AG04450 (cell line): ENCODE measurements at places on chromosomes 5 and 9.

GRCh38 chr5:6652025-6652424 lies 18.8 kb downstream of the SRD5A1 start:
- DNase-seq: no peak

DNA sequence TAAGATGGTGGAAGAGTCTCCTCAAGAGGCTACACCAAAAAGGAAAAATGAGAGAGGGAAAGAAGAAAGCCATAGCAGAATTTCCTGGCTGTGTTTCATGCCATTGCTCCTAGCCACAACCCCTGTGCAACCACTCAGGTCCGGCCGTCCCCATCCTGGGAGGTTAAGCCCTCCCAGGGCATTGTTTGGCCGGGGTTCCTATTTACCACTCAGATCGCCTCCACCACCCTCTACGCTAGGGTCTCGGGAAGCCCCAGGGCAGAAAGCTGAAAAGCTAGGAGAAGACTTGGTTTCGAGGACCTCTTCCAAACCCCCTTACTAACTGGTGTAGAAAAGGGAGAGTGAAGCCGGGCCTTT lies 715 bp downstream of the RC3H2 start:
- no peak for DNase-seq

GRCh38 chr9:91275655-91276054 lies 86.1 kb downstream of the AUH start:
- no peak for DNase-seq

DNA sequence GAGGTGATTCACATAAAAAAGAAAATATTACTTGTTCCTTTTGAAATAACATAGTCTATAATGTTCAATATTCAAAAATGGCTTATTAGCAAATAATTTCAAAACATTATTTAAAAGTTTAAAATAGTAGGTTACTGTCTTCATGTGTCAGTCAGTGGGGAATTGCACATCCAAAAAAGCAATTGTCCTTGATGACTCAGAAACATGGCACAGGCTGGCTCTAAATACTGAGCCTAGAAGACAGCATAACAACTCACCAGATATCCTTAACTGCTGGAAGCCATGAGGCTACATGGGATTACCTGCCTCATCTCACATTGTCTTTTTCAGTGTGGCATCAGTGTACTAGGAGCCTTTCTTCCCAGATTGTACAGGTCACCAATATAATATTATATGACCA lies 439.5 kb upstream of the RGMB start:
- DNase-seq: no peak

DNA sequence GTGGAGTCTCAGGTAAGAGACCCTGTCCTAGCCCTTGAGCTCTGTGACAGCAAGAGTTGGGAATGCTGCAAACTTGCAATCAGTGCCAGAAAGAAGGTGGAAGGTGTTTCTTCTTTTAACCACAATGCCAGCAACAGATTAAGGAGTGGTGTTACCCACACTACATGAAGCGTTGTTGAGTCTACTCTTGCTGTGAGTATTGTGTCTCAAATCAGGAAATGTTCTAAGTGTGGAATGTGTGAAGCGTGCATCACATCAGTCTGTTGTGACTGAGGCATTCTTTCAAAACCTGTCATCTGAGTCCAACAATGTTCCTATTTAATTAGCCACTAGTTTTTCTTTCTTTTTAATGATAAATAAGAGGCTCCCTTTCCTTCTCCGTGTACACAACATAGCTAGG lies 2.9 kb upstream of the LURAP1L start:
- no peak for DNase-seq

DNA sequence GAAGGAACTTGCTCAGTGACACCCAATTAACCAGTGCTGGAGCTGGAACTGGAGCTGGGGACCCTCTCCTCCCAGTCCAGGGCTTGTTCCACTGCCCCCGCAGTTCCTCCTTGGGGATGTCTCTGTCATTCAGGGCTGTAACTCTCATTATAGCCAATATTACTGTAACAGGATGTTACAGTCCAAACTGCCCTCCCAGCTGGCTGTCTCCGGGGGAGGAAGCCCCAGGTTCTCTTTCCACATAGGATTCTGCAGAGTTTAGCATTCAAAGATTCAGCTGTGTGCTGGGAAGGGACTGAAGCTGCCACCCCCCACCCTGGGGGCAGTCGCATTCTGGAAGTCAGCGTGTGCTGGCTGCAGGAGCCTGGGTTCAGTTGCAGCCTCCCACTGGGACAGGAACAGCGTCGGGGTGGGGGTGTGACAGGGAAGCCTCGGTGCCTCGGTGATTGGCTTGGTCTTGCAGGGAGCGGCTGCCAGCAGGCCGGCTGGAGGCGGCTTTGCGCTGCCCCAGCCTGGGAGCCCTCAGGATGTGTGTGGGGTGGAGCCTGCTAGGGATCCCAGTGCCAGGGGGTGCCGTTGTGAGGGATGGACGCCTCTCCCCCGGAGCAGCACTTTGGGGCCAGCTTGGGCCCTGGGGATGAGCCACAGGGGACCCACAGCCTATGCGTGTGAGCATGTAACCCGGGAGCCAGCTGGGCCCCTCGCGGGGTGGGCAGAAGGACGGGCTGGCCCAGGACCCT lies 101.1 kb downstream of the RGS3 start:
- DNase-seq: no peak

GRCh38 chr9:136599811-136600660 lies 54.2 kb upstream of the NOTCH1 start:
- DNase-seq: no peak

DNA sequence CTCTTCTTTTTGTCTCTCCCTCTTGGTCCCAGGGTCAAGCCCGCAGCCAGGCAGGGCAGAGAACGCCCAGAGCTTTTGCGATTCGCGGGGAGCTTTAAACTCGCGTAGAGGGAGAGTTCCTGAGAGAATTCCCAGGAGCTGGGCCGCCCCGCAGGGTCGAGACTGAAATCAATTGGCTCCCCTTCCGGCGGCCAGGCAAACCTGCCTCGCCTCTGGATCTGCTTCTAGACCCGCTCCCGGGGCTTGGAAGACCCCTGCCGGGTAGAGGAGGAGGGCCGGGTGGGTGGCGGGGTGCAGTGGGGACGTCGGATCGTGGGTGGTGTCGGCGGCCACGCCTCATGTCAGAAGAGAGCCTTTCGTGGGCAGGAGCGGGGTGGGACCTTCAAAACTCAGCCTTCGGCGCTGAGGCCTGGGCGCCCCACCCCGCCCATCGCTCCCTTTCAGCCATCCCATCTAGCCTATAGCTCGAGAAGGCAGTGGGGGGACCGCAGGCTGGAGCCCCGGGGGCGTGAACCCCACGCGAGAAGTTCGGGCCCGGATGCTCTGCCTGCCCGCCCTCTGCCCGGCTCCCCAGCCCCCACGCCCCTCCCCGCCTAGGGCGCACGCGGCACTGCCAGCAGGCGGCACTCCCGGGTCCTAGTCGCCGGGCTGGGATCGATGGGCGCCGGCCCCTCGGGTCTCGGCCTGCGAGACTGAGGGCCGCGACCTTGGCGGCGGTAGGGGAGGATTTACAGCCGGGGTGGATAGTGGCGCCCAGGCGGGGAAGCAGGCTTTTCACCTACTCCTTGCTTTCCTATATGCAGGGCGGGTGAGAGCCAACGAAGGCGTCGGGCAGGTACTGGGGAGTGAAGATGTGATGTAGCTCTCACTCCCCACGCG lies 6.1 kb downstream of the PRDM6 start:
- DNase-seq: no peak

GRCh38 chr9:127853312-127854183 lies 910 bp downstream of the ENG start:
- DNase-seq: no peak

- DNase-seq: no peak
Observed at GRCh38 chr5:40485021-40485998, 194.4 kb upstream of the PTGER4 start.

GRCh38 chr9:113541019-113541900 lies 77.7 kb downstream of the RGS3 start:
- DNase-seq: no peak

DNA sequence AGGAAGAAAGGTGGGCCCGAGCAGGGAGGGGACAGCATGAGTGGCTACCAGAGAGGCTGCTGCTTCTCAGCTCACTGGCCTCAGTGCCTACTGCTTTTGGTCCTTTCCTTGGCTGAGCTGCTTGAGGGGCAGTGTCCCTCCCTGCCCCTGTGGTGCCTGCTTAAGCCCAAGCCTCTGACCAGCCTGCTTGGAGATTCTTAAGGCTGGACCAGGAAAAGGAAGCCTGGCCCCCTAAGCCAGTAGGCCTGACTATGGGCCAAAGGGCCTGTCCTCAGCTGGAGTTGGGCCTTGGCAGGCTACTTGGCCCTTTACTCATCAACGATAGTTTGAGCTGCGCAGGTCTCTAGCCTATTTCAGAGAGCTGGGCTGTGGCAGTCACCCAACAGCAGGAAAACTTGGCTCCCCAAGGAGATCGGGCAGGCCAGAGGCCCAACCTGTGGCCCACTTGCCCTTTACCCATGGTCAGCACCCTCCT lies 24.9 kb downstream of the TCF7 start:
- DNase-seq: no peak

GRCh38 chr9:111320631-111321030 lies 9.4 kb downstream of the OR2K2 start:
- DNase-seq: no peak

DNA sequence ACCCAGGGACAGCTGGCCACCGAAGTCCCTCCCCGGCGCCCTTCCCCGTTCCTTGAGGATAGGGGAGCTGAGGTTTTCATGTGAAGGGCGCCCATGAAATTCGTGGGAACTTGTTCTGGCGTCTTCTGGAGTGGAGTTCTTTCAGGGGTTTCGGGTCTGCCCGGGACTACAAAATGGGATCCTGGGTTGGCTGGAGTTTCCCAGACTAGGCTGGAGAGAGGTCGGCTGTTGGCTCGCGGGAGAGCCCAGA lies 3.6 kb upstream of the RGMB start:
- DNase-seq: no peak

- no peak for DNase-seq
Observed at GRCh38 chr5:107808671-107809137, 138.0 kb upstream of the EFNA5 start.

- DNase-seq: peak; percentile 34
Observed at GRCh38 chr5:96026406-96027041, 64.9 kb upstream of the ELL2 start.

- DNase-seq: peak; percentile 27
Observed at GRCh38 chr5:55418994-55419968, 111.5 kb downstream of the MTREX start.

DNA sequence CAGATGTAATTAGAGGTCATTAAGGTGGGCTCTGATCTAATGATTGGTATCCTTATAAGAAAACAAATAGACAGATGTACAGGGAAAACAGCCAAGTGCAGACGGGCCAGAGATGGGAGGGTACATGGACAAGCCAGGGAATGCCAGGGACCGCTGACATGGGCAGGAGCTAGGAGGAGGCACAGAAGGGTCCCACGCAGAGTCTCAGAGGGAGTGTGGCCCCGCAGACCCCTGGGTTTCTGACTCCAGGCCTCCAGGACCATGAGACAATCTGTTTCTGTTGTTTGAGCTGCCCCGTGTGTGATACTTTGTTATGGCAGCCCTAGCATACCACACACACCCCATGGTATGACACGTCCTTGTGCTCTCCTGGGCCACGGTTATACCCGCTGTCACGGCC lies 29.1 kb downstream of the GADD45G start:
- no peak for DNase-seq

GRCh38 chr5:126398791-126399190 lies 24.4 kb upstream of the GRAMD2B start:
- DNase-seq: no peak

DNA sequence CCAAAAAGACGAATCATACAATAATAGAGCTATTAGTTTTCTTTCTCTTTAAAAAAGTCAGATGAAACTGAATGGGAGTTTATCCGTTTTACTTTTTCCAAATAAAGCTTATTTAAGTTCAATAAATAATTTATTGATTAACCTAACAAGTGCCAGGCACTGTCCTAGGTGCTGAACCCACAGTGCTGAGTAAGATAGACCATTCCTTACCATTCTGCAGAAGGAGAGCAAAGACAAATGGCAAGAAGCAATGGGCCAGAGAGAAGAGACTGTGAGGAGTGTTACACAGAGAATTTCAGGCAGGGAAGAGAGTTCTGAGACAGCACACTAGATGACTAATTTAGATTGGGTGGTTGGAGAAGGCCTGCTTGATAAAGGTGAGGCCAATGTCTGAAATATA lies 127.2 kb downstream of the AUH start:
- no peak for DNase-seq

DNA sequence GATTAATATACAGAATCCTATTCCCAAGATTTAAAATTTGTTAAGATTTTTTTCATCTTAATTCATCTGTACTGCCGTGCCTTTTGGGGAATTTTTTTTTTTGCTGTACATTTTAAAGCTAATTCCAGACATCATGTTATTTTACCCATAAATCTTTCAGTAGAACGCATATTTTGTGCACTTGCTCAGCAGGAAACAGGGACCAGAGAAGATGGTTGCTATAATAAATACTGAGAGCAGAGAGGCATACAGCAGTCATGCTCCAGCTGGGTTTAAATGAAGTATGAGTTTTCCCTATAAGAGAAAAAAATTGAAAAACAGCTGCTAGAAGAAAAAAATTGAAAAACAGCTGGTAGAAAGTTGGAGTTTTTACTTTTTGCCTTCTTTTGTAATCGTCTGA lies 196.9 kb upstream of the PUM3 start:
- DNase-seq: no peak

- no peak for DNase-seq
Observed at GRCh38 chr5:20554001-20554400, 566.0 kb upstream of the CDH18 start.

DNA sequence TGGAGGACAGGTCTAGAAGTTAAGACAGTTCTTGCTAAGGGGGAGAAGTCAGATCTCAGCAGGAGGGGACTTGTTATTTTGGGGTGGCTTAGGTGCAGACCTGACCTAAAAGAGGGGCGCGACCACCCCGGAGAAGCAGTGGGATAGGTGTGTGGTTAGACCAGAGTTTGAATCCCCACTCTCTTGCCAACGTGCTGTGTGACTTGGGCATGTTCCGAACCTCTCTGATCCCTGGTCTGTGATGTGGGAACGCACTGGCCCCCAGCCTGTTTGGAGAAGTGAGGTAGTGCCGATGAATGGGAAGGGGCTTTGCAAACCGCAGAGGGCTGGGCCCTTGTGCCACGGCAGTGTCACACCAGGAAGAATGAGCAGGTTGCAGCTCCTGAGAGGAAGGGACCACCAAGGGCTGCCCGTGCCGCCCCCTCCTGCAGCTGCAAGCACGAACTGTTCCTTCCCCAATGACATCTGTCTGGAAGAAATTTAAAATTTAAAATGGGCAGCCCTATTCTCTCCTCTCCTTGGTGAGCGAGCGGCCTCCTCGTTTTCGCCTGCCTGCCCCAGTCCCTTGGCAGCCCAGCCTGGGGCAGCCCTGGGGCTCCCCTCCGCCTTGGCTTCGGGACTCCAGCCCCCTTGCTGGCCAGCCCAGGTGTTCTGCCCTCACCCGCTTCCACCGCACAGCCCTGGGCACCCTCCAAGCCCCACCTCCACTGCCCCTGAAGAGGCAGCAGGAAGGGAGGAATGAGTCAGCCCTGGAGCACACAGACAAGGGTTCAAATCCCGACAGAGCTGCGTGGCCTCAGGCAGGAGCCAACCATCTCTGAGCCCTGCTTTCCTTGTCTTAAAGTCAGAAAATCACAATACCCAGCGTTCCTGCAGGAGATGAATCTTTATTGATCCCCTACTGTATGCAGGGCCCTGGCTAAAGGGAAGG lies 1.6 kb downstream of the FIBCD1 start:
- DNase-seq: no peak

GRCh38 chr5:64164166-64164565 lies 1.5 kb upstream of the RNF180 start:
- no peak for DNase-seq
